ENCODE measurements at places on chromosomes 2 and 18.

- H3K4me1 ChIP-seq, result no peaks in the 10 kb centered on the region
- DNase-seq, result no peak
- no peak overlapping the region for H3K4me3 ChIP-seq
- H3K27me3 ChIP-seq, result peaks cover 7% of the 10 kb centered on the region
- H3K27ac ChIP-seq, result no peak overlapping the region
Observed at GRCh38 chr2:75465317-75465984, 95.3 kb downstream of the EVA1A start.

- H3K36me3 ChIP-seq, result no peaks in the 10 kb centered on the region
- DNase-seq, result no peak
- H3K4me1 ChIP-seq, result no peaks in the 10 kb centered on the region
- H3K27me3 ChIP-seq, result no peaks in the 10 kb centered on the region
- H3K27ac ChIP-seq, result no peak overlapping the region
Observed at GRCh38 chr18:40738321-40738880, 1216.6 kb upstream of the PIK3C3 start.

- no peak overlapping the region for H3K27ac ChIP-seq
- H3K4me1 ChIP-seq, result no peaks in the 10 kb centered on the region
- no peaks in the 10 kb centered on the region for H3K27me3 ChIP-seq
Observed at GRCh38 chr2:238299803-238300202, 11.4 kb upstream of the PER2 start.

GRCh38 chr2:85853499-85854165 is 35.2 kb downstream of the ST3GAL5 start:
- H3K36me3 ChIP-seq, result peaks cover 14% of the 10 kb centered on the region
- DNase-seq, result peak; percentile 55
- peaks cover 10% of the 10 kb centered on the region for H3K4me1 ChIP-seq
- H3K27ac ChIP-seq, result peak overlapping the region; percentile 65
- no peaks in the 10 kb centered on the region for H3K27me3 ChIP-seq
- H3K4me3 ChIP-seq, result no peak overlapping the region

DNA sequence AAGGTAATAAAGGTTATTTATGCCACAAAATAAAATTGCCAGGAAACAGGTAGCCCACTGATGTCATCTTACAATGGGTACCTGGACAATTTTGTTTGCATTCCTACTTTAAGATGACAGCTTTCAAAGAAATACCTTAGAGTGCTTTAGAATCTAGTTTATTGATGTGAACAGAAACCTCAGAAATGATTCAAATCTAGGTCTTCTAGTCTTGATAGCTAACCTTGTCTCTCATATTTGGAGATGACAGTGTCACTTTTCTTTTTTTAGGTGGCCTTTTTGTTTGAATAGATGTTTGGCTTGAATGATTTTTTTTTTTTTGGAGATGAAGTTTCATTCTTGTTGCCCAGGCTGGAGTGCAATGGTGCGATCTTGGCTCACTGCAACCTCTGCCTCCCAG is 69.1 kb downstream of the PIK3C3 start:
- H3K27me3 ChIP-seq, result no peaks in the 10 kb centered on the region
- H3K27ac ChIP-seq, result no peak overlapping the region
- DNase-seq, result no peak
- no peaks in the 10 kb centered on the region for H3K4me1 ChIP-seq

GRCh38 chr2:171387052-171387451 is 46.7 kb downstream of the METTL8 start:
- no peaks in the 10 kb centered on the region for H3K36me3 ChIP-seq
- no peak overlapping the region for H3K4me3 ChIP-seq
- H3K4me1 ChIP-seq, result no peaks in the 10 kb centered on the region
- no peak overlapping the region for H3K27ac ChIP-seq
- no peaks in the 10 kb centered on the region for H3K27me3 ChIP-seq

GRCh38 chr2:82837588-82838304 is 1621.3 kb downstream of the SUCLG1 start:
- H3K27ac ChIP-seq, result no peak overlapping the region
- no peak overlapping the region for H3K4me3 ChIP-seq
- no peaks in the 10 kb centered on the region for H3K36me3 ChIP-seq
- no peaks in the 10 kb centered on the region for H3K27me3 ChIP-seq
- DNase-seq, result no peak

- H3K4me3 ChIP-seq, result no peak overlapping the region
- no peak for DNase-seq
- H3K27ac ChIP-seq, result peak overlapping the region; percentile 24
- H3K36me3 ChIP-seq, result peaks cover 62% of the 10 kb centered on the region
- H3K27me3 ChIP-seq, result no peaks in the 10 kb centered on the region
- H3K4me1 ChIP-seq, result peaks cover 46% of the 10 kb centered on the region
Observed at GRCh38 chr2:86453836-86454235, 12.7 kb downstream of the KDM3A start.

DNA sequence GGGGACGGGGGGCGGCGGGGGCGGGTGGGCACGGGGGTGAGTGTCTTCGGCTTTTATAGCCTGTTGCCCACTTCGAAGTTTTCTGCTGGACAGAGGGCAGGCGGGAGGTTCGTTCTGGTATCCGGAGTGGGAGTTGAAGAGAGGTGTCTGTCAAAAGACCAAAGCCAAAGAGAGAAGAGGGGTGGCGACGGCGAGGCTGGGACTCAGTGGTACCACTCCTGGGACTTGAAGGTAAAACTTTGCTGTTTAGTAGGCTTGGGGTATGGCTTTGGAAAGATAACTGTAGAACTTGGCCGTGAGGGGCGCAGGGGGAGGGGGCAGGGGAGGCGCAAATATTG is 215.8 kb upstream of the DTNA start:
- peak overlapping the region; percentile 89 for H3K27ac ChIP-seq
- H3K27me3 ChIP-seq, result no peaks in the 10 kb centered on the region
- peaks cover 6% of the 10 kb centered on the region for H3K4me1 ChIP-seq

DNA sequence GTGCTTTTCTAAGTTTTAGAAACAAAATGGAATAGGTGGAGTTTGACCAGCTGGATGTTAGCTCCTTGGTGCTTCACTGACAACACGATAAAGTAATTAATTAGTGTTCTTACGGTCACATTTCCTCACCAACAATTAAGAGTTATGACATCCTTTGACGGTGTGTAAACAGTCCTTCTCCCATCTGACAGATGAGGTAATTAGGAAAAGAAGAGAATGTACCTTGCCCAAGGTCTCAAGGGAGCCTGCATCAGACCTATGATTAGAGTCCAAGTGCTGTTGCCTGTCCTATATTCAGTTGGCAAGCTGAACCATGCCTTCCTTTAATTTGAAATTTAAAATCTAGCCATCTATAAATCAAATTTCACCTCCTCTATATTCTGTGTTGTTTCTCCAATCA is 48.3 kb upstream of the STK17B start:
- no peak for DNase-seq
- no peaks in the 10 kb centered on the region for H3K36me3 ChIP-seq

- no peak overlapping the region for H3K4me3 ChIP-seq
- peaks cover 99% of the 10 kb centered on the region for H3K4me1 ChIP-seq
- no peak for DNase-seq
- no peak overlapping the region for H3K27ac ChIP-seq
Observed at GRCh38 chr2:85769236-85769982, 15.6 kb downstream of the ATOH8 start.

- no peak overlapping the region for H3K4me3 ChIP-seq
- H3K4me1 ChIP-seq, result no peaks in the 10 kb centered on the region
- no peaks in the 10 kb centered on the region for H3K27me3 ChIP-seq
- H3K36me3 ChIP-seq, result no peaks in the 10 kb centered on the region
- no peak overlapping the region for H3K27ac ChIP-seq
- DNase-seq, result no peak
Observed at GRCh38 chr2:174235680-174236079, 12.7 kb downstream of the OLA1 start.

GRCh38 chr18:55449412-55450140 is 138.4 kb downstream of the TCF4 start:
- no peak for DNase-seq
- no peak overlapping the region for H3K4me3 ChIP-seq
- no peaks in the 10 kb centered on the region for H3K36me3 ChIP-seq
- no peaks in the 10 kb centered on the region for H3K27me3 ChIP-seq
- peaks cover 18% of the 10 kb centered on the region for H3K4me1 ChIP-seq

DNA sequence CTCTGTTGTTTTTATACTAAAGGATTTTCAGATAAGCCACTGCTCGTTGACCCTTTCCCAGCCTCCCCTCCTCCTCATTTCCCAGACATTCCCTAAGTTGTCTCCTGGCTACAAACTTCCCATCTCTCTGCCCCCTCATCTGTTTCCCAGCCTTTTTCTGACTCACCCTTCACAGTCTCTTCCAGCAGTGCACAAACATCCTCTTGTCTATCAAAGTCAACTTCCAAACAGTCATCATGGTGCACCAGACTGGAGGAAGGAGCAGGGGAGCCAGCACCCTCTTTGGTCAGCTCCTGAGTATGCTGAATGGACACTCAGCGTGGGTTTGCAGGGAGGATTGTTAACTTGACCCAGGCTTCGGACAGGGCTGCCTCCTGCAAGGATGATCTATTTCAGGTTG is 26.6 kb upstream of the SPRED2 start:
- H3K27me3 ChIP-seq, result no peaks in the 10 kb centered on the region
- H3K4me1 ChIP-seq, result no peaks in the 10 kb centered on the region
- DNase-seq, result no peak
- no peaks in the 10 kb centered on the region for H3K36me3 ChIP-seq
- H3K4me3 ChIP-seq, result no peak overlapping the region
- no peak overlapping the region for H3K27ac ChIP-seq

DNA sequence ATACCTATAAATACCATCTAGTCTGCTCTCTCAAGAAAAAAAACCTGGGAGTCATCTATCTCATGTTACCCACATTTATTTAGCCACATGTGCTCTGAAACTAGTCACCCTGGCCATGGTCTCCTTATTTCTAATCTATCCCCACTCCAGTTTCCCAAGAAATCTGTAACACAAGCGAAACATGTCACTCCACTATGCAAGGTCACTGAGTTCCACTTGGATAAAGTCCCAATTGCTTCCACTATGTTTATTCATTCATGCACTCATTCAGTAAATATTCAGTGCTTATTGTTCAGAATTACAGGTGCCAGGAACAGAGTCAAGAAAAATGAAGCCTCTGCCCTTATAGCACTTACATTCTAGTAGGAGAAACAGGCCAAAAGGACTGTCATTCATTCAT is 369.4 kb upstream of the CYRIA start:
- no peaks in the 10 kb centered on the region for H3K36me3 ChIP-seq
- no peak overlapping the region for H3K4me3 ChIP-seq
- no peaks in the 10 kb centered on the region for H3K27me3 ChIP-seq

DNA sequence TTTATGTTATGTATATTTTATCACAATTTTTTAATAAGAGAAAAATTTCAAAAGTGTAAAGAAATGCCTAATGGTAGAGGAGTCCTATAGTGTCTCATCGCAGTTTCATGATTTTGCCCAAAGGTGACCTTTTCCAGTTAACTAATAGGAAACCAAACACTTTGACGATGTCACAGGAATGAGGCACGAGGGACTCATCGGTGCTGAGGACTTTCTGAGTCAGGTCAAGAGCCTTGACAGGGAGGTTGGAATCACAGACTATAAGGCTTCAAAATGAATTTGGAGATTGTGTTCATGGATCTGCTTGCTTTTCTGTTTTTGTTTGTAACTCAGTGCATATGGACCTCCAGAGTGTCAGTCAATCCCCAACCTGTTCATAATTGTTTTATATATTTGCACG is 15.1 kb upstream of the RTTN start:
- no peaks in the 10 kb centered on the region for H3K4me1 ChIP-seq

DNA sequence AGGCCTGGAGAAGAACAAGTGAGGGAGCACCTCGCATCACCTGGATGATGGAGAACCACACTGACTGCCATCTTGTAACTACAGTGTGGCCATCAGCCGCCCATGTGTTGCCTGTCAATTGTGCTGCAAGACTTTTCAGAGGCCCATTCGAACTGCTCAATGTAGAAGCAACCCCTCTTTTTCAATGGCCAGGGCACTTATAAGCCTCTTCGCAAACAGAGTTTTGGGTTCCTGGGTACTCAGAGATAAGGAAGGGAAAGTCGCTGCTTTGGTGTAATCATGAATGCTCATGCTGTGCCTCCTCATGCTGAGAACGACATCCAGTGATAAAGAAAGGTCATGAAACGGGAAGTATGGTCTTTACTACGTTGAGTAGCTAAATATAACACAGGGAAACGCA is 143.9 kb upstream of the SLC39A10 start:
- no peaks in the 10 kb centered on the region for H3K36me3 ChIP-seq
- H3K27me3 ChIP-seq, result no peaks in the 10 kb centered on the region
- no peaks in the 10 kb centered on the region for H3K4me1 ChIP-seq
- no peak for DNase-seq
- no peak overlapping the region for H3K27ac ChIP-seq

DNA sequence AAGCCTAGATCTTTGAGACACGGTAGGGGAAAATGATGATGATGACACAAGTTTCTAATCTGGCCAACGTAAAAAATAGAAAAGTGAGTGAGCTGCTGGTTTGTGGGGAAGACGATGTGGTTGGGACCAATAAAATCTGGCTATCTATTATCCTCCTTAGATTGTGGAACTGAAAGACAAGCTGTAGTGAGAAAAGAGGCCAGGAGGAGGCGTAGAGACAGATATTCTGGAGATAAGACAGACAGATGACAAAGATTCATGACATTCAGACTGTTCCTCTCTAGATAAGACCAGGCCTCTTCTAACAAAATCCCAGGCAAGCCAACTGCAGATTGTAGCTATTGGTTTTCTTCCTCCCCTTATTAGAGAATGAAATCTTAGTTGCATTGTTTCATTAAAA is 376.3 kb upstream of the UBE2E3 start:
- H3K27me3 ChIP-seq, result no peaks in the 10 kb centered on the region
- DNase-seq, result no peak
- no peak overlapping the region for H3K4me3 ChIP-seq
- H3K36me3 ChIP-seq, result no peaks in the 10 kb centered on the region
- no peaks in the 10 kb centered on the region for H3K4me1 ChIP-seq

DNA sequence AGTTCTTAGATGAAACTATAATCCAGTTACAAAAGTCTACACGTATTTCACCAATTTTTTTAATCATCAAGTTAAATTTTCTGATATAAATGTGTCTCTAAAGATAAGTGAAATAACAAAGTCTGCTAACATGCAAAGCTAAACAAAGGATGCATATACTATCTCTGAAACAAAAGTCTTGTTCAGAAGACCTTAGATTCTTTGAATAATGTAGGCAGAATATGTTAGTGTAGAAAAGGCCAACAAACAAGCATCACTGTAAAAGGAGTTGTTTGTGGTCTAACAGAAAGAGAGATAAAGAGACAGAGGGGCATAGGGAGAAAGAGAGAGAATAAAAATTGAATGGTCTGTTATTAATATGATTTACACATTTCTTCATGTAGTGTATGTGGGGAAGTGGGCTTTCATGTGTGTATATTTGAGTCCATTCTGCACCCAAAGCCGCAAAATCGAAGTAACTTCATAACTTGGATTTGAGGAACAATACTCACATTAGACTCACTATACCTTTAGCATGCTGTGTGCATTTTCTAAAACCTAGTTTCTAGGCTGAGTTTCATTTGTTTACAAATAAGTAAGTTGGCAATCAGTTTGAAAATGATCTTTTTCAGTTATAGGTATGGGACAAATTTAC is 734.8 kb upstream of the REG3G start:
- H3K27me3 ChIP-seq, result no peaks in the 10 kb centered on the region
- H3K4me3 ChIP-seq, result no peak overlapping the region
- H3K4me1 ChIP-seq, result no peaks in the 10 kb centered on the region
- H3K36me3 ChIP-seq, result no peaks in the 10 kb centered on the region

- no peak for DNase-seq
- H3K4me1 ChIP-seq, result peaks cover 7% of the 10 kb centered on the region
- H3K27ac ChIP-seq, result no peak overlapping the region
- H3K27me3 ChIP-seq, result no peaks in the 10 kb centered on the region
- H3K4me3 ChIP-seq, result no peak overlapping the region
Observed at GRCh38 chr2:157178874-157179273, 78.6 kb upstream of the GALNT5 start.

GRCh38 chr2:120384486-120385354 is 38.8 kb downstream of the INHBB start:
- no peak overlapping the region for H3K27ac ChIP-seq
- no peaks in the 10 kb centered on the region for H3K4me1 ChIP-seq
- H3K4me3 ChIP-seq, result no peak overlapping the region
- H3K36me3 ChIP-seq, result no peaks in the 10 kb centered on the region

- H3K27me3 ChIP-seq, result no peaks in the 10 kb centered on the region
- no peaks in the 10 kb centered on the region for H3K4me1 ChIP-seq
- no peak overlapping the region for H3K4me3 ChIP-seq
Observed at GRCh38 chr2:62150597-62151305, 45.2 kb upstream of the B3GNT2 start.

All from esophagus muscularis mucosa (tissue), 4 donors.